ENCODE measurements at places on chromosomes 6 and 20.
A peak's percentile ranks its signal among the peaks of the same experiment; 100 is the strongest.

DNA sequence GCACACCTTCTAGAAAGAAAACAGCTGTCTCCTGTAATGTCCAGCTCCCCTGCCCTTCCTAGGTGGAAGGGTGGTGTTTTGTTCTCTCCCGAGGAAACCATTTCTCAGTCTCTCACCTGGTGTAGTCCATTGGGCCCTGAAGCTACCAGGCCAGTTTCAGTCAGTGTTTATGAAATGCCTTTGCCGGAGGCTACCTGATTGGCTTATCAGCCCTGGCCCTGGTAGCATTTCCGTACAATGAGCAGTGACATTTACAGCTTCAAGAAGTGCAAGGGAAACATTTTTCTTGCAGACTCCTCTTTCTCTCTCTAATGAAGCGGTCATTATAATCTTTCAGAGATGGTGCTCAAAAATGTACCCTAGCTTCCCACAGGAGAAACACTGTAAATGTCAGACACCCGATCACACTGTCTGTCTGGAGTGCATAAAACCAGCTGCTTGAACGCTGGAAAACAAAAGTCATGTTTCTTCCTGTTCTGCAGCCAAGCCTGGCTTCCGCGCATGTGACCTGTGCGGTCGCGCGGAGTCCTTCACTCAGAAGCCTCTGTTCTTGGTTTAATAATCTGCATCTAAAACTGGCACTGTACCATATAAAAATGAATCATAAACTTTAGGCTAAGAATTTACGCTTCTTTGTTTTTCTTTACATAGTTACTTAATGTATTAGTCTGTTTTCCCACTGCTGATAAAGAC is 28.4 kb upstream of the SAYSD1 start:
- no peak for DNase-seq

DNA sequence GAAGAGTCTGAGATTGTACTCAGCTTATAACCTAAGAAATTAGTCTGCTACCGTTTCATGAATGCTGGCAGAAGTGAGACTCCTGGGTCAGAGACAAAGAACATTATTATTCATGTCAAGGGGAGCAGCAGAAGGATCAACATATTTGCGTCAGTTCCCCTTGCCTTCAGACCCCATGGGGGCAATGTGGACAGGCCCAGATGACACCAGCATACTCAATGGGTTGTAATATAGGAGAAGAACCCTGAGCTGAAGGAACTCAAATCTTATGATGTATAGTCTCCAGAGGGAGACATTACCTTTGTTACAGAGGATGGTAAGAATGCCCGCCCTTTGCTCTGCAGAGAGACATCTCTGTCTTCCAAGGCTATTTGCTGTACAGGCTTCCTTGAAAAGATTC is 384.4 kb downstream of the EPM2A start:
- DNase-seq = no peak

DNA sequence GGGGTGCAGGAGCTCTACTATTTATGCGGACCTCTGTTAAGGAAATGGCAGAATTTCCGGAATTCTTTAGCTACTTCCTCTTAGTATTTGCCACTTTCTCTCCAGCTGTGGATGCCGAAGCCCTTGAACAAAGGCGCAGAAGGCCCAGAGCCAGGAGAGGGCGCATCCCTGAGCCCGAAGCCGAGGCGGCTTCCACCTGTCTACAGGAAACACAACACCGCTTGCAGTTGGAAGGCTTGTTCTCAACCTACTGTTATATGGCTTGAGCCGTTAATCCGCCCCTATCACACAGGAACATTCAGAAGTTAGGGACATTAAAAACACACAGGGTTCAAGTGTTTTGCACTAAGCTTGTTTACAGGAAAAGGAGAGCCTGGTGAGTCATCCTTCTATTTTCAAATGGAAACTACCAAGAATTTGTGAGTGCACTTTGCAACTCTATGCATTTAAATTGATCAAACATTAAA is 417.1 kb downstream of the BCKDHB start:
- DNase-seq = no peak

DNA sequence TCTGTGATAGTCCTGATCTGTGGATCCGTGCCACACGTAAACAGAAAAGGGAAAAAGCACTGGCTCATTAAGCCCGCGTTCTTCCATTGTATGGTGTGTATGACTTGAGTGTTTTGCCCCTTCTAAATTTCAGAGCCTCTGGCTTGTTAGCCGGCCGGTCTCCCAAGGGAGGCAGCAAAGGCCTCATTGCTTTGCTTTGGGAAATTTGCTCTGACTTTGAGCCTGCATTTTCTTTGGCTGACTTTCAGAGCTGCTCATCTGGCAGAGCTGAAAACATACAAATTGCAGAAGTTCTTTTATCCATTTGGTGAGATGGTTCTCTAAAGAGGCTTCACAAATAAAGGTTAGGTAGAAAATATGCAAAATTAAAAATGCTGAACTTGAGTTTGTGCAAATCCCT is 123.0 kb downstream of the UTRN start:
- DNase-seq = no peak

DNA sequence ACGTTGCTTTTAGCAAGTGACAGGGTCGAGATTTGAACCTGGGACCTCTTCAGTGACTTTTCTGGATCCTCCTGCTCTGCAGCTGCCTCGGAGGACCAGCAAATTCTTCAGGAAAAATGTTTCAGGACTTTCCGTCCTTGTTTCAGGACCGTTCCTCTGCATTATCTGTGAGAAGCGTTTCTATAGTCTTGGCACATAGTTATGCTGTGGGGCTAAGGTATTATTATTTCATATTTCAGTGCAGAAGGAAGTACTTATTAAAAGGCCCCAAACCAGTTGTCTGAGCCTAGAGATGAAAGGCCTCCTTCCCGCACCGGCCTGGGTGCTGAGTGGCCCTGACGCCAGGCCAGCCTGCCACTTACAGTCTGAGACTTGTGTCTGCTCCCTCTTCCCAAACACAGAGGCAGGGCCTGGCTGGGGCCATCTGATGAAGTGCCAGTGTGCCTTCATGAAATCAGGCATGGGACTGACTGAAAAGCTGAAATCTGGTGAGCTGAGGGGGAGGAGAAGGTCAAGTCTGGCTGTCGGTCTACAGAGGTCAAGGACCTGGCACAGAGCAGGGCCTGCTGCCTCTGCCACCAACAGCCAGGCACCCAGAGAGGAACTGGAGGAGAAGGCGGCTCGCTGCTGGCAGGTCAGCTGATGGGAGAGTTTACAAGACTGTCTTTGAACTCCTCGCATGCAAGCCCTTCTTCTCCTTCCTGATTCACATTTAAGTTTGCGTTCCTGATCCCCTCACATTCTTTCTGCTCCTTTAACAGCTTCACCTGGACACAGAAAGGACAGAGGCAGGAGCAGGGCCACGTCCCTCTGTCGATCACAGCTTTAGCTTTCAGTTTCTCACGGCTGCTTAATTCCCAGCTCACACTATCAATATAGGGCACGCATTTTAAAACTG is 8.9 kb upstream of the QKI start:
- DNase-seq = no peak

DNA sequence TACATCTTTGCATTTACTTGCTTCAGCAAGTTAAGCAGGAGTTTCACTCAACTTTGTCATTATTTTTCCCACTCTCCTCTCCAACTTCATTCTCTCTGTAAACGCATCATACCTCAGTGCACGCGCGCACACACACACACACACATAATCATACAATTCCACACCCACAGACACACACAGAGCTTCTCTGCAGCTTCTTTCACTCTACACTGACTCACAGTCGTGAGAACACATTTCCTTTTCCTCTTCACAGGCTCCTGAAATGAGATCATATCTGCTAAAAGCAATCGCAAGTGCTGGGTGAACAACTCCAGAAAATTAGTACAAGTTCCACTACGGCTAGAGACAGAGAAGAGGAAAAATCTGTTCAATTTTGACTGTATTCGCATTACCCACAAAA is 215.4 kb downstream of the PTPRT start:
- DNase-seq = no peak

GRCh38 chr6:163147994-163148393 is 266.5 kb upstream of the QKI start:
- DNase-seq = no peak

DNA sequence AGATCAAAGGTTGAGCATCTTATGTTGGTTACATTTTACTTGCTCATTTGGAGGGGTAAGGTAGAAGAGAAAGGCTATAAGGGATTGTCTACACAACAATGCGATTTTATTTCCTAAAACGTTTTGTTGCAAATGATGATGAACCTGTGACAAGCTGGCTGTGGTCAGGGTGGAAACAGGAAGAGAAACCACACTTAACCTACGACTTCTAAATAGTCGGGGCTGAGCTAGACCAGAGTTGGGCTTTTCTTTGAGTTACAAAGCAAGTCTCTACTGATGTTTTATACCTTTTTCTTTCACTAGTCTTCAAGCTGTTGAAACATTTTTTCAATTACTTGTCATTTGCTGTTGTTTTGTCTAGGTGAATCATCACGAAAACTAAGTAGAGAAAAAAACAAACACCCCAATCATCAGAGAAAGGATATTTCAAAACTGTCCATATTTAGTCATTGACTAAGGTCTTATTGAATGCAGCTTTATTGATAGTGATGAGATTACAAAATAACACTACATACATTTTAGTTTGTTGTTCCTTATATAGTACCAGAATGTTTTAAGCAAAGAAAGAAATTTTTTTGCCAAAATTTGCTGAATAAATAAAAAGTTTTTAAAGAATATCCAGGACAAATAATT is 18.0 kb downstream of the KLHL31 start:
- DNase-seq = peak; percentile 59

- no peak for DNase-seq
Observed at GRCh38 chr6:137744877-137745276, 122.2 kb upstream of the TNFAIP3 start.

DNA sequence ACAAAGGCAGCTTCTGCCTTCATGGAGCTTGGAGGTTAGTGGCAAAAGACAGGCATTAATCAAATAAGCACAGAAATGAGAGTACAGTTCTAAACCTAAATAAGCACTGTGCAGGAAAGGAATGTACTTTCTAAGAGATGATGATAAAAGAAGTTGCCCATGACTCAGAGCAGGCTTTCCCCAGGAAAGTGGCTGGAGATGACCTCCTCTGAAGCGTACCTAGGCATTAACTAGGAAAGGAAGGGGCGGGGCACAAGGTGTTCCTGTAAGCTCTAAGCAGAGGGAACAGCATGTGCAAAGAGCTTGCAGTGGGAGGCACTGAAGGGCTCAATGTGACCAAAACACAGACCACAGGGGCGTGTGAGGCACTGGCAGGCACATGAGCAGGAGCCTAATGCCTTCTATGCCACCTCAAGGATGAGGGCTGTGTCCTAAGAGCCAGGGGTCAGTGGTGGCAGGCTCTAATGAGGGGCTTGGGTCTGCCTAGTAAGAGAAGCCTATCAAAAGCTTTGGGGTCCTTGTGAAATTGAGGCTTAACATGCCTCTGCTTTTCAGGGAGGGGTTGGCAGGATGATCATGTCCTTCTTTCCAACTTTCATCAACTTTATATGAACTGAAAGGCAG is 4.9 kb downstream of the SSTR4 start:
- DNase-seq = no peak

DNA sequence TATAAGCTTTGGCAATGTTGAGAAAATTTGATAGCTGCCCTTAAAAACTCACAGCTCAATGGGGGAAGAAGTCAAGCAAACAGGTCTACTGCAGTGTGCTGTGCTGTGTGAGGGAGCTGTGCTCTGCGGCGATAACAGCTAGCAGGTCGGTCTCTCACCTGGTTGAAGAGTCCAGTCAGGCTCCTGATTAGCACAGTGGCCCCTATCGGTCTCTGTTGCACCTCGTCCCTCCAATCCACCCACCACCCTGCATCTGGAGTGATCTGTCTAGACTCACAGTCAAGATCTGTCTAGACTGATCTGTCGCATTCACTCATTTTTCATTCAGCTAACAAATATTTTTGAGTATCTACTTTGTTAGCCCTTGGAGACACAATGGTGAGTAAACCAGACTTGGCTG is 94.1 kb downstream of the MAP3K7 start:
- DNase-seq = no peak

- DNase-seq = no peak
Observed at GRCh38 chr6:4103929-4104328, 25.0 kb upstream of the FAM217A start.

GRCh38 chr6:168133168-168133561 is 54.2 kb upstream of the FRMD1 start:
- DNase-seq = no peak

GRCh38 chr6:123529843-123530242 is 106.9 kb downstream of the TRDN start:
- DNase-seq = no peak

DNA sequence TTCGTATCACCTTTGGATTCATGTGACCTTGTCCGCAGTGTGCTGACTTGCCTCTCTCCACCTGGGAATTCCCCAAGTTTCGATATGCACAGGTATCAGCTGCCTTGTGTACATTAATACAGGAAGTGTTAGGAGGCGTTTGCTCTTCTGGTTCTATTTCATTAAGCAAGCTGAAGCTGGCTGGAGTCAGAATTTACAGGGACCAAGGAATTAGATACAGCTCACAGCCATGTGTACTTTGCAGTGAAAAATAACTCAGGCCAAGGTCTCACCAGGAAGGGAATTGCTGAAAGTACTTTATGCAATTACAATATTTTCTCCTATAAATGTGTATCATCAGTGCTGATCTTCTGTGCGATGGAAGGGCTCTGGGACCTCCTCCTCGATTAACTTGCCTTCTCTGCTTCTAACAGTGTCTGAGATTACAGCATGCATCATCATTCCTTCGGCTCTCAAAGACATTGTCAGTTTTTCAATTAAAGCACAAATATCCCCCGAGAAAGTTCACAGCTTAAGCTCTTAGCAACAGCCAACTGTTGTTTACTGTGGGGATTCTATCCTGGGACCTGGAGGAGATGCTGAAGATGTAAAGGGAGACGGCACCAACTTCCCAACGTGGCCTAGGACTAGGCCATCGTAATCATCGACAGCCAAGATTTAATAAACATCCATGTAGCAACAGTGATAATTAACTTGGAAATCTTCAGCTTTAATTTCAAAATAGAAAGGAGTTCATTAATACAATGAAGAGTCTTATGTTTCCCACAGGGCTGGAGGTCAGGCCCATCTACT is 13.8 kb upstream of the TIAM2 start:
- DNase-seq = no peak
